HT-29 (cell line): ENCODE measurements at places on chromosomes 1 and 21.

DNA sequence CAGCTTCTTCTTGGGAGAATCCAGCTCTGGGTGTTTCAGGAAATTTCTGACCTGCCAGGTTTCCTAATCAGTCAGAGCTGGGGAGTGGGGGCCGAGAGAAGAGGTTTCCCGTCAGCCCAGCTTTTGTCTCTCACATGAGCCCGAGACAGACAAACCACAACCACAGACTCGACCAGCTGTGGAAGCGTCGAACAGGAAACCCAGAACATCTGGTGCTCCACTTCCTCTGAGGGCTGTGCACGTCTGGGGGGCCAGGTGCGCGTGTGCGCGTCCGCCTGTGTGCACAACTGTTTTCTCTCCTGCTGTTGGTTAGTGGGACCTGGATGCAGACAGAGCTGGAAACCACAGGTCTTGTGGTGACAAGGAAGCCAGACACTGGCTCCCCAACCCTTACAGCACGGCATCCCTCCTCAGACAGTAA lies 113.0 kb upstream of the SLC25A33 start:
- DNase-seq: no peak

- no peak for DNase-seq
Measured at GRCh38 chr1:117049857-117050256, 10.3 kb upstream of the TTF2 start.

- peak; percentile 43 for DNase-seq
Measured at GRCh38 chr1:183218971-183219615, 33.0 kb downstream of the LAMC2 start.

DNA sequence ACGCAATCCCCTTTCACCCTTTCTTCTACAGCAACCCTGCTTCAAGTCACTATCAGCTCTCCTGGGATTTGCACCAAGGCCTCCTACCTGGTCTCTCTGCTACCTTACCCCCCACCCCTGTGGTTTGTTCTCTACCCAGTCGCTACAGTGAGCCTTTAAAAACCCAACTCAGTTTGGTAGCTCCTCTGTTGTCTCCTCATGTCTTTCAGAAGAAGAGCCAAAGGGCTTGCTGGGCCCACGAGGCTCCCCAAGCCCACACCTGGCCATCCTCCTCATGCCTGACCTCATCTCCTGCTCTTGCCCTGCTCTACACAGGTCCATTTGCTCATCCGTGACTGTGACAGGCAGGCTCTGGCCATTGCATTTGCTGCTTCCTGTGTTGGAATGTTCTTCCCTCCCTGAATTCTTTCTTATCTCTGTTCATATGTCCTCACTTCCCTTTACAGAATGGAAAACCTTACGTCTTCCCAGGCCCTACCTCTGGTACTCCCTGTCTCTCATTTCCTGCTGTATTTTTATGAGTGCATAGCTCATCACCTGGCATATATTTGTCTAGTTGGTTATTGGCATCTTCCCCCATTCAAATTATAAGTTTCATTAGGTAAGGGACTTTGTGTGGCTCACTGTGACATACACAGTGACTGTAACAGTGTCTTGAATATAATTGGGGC lies 3.3 kb downstream of the RGS16 start:
- DNase-seq: no peak

DNA sequence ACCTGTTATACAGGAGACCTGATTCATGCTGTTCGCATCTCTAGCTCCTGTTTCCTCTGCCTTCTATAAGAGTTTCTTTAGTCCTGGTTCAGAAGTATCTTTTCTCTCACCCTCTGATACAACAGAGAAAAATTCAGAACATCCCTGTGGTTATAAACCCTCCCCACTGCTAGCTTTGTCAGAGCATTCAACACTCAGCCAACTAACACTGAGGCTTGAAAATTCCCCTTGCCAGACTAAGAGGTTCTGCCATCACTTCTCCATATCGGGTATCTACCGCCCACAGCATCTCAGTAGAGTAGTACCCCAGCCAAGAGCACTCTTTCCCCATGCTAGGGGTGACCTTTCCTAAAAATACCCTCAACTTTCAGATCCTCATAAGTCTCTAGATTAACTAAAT lies 19.6 kb upstream of the PIK3R3 start:
- no peak for DNase-seq

GRCh38 chr1:43524804-43525203 lies 5.9 kb upstream of the PTPRF start:
- DNase-seq: peak; percentile 48

DNA sequence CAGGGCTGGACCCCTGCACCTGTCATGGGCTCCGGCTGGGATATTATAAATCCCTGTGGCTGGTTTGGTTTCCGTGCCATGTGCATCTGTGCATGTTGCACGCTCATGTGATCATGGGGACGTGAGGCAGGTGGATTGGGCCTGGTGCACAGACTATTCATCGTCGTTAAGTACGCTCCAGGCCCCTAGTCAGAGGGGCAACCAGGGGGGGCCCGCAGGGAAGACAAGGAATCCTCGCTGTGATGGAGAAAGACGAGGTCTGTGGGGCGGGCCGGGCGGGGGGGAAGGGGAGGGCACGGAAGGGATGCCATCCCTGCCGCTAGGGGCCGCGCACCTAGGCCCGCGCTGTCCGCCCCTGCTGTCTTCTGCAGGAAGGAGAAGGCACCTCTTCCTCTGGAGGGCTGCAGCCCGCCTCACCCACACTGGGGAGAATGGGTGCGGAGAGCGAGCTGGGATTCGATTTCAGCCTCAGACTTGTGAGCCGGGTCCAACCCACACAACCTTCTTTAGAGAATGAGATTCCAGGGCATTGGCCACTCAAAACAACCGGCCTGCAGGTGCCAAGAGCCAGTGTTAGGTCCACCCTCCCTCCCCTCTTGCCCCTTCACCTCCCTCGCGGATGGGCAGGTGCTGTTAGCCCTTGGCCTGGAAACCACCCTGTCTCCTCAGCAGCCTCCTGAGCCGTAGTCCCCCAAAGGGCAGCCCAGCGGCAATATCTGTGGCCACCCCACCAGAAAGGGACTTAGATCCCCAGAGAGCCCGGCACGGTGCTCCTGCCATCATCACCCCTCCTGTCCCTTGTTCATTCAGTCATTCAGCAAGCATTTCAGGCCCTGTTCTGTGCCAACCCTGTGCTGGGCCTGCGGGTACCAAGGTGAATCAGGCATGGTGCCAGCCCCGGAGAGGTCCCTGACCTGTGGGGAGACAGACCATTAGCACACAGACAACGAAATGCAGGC lies 950 bp upstream of the LRP8 start:
- peak; percentile 45 for DNase-seq

GRCh38 chr1:173451981-173452380 lies 25.2 kb upstream of the PRDX6 start:
- DNase-seq: no peak

DNA sequence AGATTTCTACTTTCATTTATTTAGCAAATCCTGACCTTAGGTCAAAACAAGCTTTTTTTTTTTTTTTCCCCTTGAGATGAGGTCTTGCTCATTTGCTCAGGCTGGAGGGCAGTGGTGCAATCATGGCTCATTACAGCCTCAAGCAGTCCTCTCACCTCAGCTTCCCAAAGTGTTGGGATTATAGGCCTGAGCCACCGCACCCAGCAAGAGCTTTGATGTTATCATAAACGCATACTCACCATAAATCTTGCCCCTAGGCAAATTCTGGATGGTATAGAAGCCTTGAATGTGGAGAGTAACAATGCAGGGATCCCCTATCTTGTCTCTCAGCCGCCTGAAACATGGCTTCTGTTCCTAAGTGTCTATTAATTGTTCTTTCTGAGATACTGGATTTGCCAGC lies 24.8 kb upstream of the CLDN8 start:
- DNase-seq: no peak

- no peak for DNase-seq
Measured at GRCh38 chr1:29542548-29542947, 306.2 kb downstream of the PTPRU start.

- DNase-seq: no peak
Measured at GRCh38 chr21:33296156-33296555, 28.6 kb upstream of the IFNAR1 start.

GRCh38 chr1:14441302-14441741 lies 157.2 kb upstream of the KAZN start:
- DNase-seq: no peak

DNA sequence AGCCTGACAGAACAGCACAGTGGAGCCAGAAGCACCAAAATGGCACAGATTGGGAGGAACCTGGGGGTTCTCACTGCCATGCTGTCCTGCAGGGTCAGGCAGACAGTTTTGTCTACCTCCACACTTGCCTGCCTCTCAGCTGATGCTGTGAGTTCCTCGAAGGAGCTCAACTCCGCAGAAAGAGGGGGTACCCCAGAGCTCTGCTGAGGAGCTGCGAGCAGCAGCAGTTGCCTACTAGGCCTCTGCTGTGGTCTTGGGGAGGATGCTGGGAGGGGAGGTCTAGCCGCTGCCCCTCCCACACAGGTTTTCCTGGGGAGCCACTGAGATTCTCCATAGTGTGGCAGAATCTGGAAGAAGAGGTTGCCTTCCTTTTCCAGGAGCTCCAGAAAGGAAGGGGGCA lies 192.5 kb downstream of the FOXD2 start:
- no peak for DNase-seq

DNA sequence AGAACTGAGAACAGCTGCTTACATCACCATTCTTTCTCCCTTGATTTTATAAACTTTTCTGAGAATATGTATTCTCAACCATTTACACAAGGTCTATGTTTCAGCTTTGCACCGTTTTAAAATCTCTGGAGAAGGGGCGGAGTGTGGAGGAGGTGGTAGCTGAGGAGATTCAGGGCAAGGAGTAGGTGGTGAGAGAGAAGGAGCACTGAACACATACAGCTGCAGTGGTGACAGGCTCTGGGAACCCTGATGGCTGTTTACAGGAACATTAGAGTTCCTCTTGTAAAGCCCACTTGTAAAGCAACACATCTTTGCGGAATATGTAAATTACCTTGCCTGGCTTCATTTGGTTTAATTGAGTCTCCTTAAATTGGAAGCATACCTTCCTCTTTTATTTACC lies 89.7 kb downstream of the SMYD2 start:
- DNase-seq: no peak

- no peak for DNase-seq
Measured at GRCh38 chr1:232176222-232176621, 453.7 kb downstream of the SIPA1L2 start.

DNA sequence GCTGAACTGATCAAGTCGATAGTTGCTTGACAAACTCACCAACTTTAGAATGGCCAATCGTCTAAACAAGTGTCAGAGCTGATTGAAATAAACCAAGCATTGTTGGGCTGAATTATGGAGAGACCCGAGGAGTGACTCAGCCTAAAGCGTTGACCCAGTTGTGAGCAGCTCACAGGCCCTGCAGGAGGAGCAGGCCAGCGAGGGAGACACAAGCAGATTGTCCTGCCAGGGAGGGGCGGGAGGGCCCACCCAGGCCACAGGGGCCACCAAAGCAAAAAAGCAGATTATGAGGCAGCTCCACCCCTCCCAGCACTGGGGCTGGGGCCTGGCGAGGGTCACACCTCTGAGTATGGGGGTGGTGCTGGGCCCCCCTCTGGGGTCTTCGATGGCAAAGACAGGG lies 10.1 kb upstream of the MATN1 start:
- no peak for DNase-seq

- no peak for DNase-seq
Measured at GRCh38 chr1:177429234-177429633, 258.5 kb downstream of the BRINP2 start.

GRCh38 chr21:16815243-16815642 lies 697.6 kb upstream of the CXADR start:
- no peak for DNase-seq

- DNase-seq: no peak
Measured at GRCh38 chr1:46174448-46175231, at the start of gene TSPAN1. Gene TSPAN1 (plus strand): TSS chr1:46175087. CDS start chr1:46181108, 6,021 bp downstream.

- no peak for DNase-seq
Measured at GRCh38 chr1:77475641-77476040, 193.8 kb downstream of the AK5 start.

- peak; percentile 73 for DNase-seq
Measured at GRCh38 chr21:37939251-37939650, 23.0 kb upstream of the KCNJ6 start.

- DNase-seq: no peak
Measured at GRCh38 chr1:106651028-106651762, 405.3 kb upstream of the PRMT6 start.

GRCh38 chr1:167184081-167184480 lies 36.6 kb upstream of the POU2F1 start:
- no peak for DNase-seq

DNA sequence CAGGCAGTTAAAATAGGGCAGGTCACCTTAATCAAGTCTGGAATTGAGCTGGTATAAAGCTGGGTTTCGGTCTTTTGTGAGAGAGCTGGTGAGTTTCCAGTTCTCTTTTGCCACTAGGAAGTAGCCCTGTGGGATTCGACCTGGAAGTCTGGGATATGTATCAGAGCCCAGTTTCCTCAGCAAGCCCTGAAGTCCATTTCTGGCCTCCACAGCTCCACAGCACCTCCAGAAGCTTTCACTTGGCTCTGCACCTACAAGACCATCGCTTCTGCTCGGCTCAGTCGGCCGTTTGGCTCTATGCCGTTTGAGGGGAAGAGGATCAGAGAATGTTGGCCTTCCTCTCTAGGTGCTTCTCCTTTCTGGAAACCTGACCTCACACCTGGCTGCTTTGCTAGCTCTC lies 148.0 kb downstream of the GALNT2 start:
- DNase-seq: peak; percentile 13

- no peak for DNase-seq
Measured at GRCh38 chr1:16396591-16396990, 29.5 kb downstream of the SZRD1 start.

DNA sequence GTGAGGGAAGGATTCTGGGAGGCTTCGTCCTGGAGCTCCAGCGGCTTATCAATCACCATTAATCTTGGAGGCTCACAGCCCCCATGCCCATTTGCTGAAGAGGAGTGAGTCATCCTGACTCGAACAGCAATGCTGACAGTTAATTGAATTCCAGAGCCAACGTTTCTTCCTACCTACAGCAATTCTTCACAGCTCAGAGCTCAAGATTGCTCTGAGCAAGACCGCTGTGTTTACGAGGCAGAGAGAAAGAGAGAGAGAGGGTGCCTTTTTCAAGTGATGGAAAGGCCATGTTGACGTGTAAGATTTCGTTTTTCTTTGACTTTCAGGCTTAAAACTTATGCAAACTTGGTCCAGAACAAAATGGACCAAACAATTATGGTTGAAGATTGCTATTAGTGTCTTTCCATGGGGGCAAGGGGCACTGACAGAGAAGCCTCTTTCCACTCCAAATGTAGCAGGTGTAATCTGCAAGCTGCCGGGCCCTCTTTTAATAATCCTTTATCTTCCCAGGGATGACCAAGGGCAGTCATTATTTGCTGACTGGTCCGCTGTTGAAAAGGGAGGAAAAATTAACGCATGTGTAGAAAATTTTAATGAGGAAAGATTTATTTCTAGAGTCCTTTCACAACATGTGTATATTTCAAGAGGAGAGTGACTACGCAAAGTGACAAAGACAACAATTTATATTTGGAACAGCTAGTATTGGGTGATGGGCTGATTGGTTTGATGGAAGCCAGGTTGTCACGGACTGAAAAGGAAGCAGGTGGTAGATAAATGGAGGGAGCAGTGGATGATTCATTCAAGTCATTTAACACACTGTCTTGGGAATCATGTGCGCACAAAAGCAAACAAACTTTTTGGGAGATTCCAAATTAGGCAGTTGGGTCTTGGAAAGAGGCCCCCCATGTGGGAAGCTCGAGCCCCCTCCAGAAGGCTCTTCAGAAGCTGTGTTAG lies 136.1 kb upstream of the IRF2BP2 start:
- DNase-seq: no peak

GRCh38 chr21:25571726-25572121 lies 35.6 kb downstream of the MRPL39 start:
- no peak for DNase-seq
